Spinal cord (tissue), 10 donors: ENCODE measurements at places on chromosomes 7 and 10.

DNA sequence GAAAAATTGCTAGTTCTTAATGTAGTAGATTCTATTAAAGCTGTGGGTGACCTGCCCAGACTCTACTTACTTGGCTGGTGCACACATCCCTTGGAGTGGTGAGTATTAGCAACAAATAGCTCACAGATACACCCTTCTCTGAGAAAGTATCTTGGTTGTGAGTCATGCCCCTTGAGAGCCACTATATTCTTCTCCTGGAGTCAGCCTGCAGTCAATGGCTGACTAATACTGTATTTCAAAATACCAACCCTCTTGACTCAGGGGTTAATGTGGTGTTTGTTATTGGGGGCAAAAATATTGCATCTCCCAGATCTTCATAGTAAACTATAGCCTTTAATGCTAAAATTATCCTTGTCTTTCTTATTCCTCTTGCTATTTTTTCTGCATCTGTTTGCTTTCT, 354.9 kb downstream of the BMPER start:
- no peaks in the 10 kb centered on the region for H3K27me3 ChIP-seq
- H3K4me1 ChIP-seq: no peaks in the 10 kb centered on the region
- no peak overlapping the region for H3K4me3 ChIP-seq
- H3K27ac ChIP-seq: no peak overlapping the region
- no peak for DNase-seq
- H3K36me3 ChIP-seq: no peaks in the 10 kb centered on the region

DNA sequence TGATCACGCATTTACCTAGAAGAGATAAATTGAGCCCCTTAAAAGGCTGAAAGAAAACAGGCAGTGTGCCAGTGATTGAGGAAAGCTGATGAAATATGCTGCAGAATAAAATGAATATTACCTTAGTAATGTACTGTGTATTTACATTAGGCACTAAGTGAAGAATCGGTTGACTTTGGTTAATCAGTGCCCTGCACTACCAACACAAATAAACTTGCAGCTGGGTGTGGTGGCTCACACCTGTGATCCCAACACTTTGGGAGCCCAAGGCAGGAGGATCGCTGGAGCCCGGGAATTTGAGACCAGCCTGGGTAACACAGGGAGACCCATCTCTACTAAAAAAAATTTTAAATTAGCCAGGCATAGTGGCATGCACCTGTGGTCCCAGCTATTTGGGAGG, 148.3 kb upstream of the TCF7L2 start:
- no peaks in the 10 kb centered on the region for H3K36me3 ChIP-seq
- no peak for DNase-seq
- no peaks in the 10 kb centered on the region for H3K27me3 ChIP-seq
- H3K4me1 ChIP-seq: peaks cover 19% of the 10 kb centered on the region
- no peak overlapping the region for H3K27ac ChIP-seq

- DNase-seq: no peak
- no peaks in the 10 kb centered on the region for H3K27me3 ChIP-seq
- H3K27ac ChIP-seq: no peak overlapping the region
- H3K4me3 ChIP-seq: no peak overlapping the region
These were observed 1019.0 kb upstream of the C7orf33 start for GRCh38 chr7:147571436-147572185.

DNA sequence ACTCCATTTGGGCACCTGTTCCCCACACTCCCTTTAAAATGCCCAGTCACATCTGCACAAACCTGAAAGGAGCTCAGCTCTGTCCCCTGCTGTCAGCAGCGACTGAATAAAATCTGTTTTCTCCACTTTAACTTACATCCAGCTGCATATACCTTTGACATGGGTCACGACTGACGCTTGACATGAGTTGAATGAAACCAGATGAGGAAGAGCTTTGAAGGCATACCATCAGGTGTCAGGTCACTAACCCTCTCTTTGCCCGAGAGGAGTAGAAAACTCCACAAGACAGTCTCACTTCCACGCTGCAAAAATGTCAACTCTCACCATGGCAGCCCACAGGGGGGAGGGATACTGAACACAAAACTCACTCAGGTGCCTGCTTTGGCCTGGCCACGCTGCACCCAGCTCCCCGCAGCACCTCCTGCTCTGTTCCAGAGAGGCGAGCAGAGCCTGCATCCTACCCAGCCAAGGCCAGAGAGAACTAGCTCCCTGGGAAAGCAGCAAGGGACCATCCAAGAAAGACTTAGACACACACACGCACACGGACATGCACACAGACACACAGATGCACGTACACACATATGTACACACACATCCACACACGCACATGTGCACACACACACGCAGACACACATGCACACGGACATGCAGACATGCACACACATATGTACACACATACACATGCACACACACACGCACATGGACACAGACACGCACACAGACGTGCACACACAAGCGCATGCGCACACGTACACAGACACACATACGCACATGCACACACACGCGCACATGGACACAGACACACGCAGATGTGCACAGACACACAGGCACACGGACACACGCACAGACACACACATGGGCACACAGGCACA, 191.0 kb downstream of the MAD1L1 start:
- no peak overlapping the region for H3K4me3 ChIP-seq
- H3K27me3 ChIP-seq: no peaks in the 10 kb centered on the region
- DNase-seq: no peak
- peaks cover 44% of the 10 kb centered on the region for H3K4me1 ChIP-seq

DNA sequence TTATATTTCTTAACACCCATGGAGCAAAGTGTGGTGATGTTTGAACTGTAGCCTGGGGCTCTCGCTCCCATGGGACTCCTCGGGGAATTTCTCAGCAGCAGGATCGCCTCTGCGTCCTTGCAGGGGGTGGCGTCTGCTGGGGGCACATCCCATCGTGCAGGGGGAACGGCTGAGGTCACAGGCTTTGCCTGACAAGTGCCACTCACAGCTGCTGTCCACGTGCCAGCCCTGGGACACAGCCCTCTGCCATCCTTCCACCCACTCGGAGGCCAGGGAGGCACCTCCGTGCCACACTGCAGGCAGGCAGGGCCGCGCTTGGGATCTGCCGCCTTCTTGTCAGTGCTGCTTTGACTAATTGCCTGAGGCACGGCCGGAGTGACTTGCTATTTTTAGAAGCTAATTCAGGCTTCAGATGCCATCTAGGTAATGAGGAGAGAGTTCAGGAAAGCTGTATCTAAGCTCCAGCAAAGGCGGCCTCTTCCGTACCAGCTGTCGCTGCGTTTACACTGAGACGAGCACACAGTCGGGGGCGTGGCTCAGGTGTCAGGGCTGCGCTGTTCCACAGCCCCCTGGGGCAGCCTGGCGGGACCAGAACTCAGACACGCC, 45.7 kb downstream of the PITRM1 start:
- H3K4me3 ChIP-seq: no peak overlapping the region
- H3K27ac ChIP-seq: no peak overlapping the region
- peak; percentile 82 for DNase-seq
- H3K36me3 ChIP-seq: peaks cover 82% of the 10 kb centered on the region

- no peaks in the 10 kb centered on the region for H3K27me3 ChIP-seq
- DNase-seq: no peak
- H3K36me3 ChIP-seq: no peaks in the 10 kb centered on the region
- H3K4me3 ChIP-seq: no peak overlapping the region
- H3K4me1 ChIP-seq: no peaks in the 10 kb centered on the region
- no peak overlapping the region for H3K27ac ChIP-seq
These were observed 14.6 kb downstream of the PLAU start for GRCh38 chr10:73925539-73925938.

DNA sequence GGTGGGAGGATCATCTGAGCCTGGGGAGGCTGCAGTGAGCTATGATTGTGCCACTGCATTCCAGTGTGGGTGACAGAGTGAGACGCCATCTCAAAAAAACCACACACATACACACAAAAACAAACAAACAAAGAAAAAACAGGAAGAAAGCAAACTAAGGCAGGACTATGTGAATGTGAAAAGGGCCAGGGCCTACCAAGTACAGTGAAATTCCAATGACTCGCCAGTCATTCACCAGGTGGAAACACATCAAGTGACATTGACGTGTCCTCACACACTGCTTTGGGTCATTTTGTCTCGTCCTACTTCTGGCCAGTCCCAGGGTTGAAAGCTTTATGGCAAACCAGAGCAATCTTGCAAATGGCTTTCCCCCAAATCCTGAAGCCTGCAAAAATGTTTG, 79.9 kb downstream of the HIP1 start:
- H3K36me3 ChIP-seq: no peaks in the 10 kb centered on the region
- H3K4me1 ChIP-seq: no peaks in the 10 kb centered on the region
- no peak overlapping the region for H3K27ac ChIP-seq
- no peak overlapping the region for H3K4me3 ChIP-seq
- DNase-seq: no peak
- no peaks in the 10 kb centered on the region for H3K27me3 ChIP-seq

DNA sequence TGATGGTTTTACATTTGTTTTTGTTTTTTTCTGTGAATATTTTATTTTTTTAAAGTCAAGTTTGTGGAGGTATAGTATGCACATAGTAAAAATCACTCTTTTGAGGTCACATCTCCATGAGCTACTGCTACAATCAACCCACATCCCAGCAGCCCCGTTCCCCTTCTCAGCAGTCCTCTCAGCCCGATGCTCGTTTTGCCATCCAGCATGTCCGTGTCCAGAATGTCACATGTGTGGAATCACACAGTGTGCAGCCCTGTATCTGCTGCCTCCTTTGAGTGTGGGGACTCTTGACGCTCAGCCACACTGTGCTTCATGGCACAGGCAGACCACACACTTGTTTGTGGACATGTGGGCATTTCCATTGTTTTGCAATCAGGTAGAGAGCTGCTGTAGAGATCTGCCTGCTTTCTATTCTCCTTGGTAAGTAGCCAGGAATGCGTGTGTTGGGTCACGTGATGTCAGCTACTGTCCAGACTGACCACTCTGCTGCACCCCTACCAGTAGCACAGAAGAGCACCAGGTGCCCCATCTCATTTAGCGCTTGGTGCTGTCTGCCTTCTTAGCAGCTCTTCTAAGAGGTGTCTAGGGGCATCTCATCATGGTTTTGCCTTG, 71.6 kb upstream of the CAMK2B start:
- H3K36me3 ChIP-seq: peaks cover 20% of the 10 kb centered on the region
- H3K27me3 ChIP-seq: no peaks in the 10 kb centered on the region
- no peak overlapping the region for H3K27ac ChIP-seq
- no peak overlapping the region for H3K4me3 ChIP-seq
- peaks cover 6% of the 10 kb centered on the region for H3K4me1 ChIP-seq
- no peak for DNase-seq

GRCh38 chr7:134355927-134356326, 39.2 kb upstream of the SLC35B4 start:
- peak; percentile 54 for DNase-seq
- no peak overlapping the region for H3K4me3 ChIP-seq
- H3K27ac ChIP-seq: no peak overlapping the region
- no peaks in the 10 kb centered on the region for H3K36me3 ChIP-seq

DNA sequence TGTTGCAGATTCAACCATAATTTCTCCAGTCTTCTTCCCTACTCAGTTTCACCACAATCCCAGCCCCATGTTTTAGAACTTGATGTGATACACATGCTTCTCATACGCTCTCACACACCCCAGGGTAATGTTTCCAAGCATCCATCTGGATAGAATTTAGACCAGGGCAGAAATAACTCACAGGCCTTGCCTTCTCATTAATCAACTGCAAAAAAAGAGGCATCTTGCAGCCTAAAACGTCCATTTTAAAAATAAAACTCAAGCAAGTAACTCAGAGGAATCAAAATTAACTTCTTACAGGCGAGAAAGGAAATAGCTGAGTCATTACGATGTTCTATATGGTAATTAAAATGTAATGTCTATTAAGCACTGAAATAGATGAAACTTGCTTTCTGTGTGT, 127.2 kb upstream of the RSU1 start:
- H3K36me3 ChIP-seq: no peaks in the 10 kb centered on the region
- H3K27me3 ChIP-seq: no peaks in the 10 kb centered on the region
- no peak for DNase-seq
- H3K4me1 ChIP-seq: peaks cover 11% of the 10 kb centered on the region

GRCh38 chr7:37201003-37201875, 247.4 kb downstream of the ELMO1 start:
- H3K27ac ChIP-seq: peak overlapping the region; percentile 65
- peaks cover 4% of the 10 kb centered on the region for H3K36me3 ChIP-seq
- H3K4me3 ChIP-seq: no peak overlapping the region
- peaks cover 26% of the 10 kb centered on the region for H3K4me1 ChIP-seq

DNA sequence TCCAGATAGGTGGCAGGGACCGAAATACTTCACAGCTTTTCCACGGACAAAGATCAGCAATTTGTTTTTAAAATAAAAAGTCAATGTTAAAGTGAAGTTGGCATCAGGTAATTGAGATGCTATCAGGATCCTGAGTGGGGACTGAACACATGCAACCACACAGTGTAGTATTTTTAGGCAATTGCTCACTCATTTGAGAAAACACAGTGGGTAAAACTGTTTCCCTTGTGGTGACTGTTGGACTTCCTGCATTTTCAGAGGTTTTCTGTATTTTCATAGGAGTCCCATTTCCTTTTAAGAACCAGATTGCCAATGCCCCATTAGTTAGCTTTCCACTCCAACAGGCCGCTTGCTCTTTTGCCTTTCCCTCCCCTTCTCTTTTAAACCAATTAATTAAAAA, 159.5 kb upstream of the ZNF32 start:
- no peaks in the 10 kb centered on the region for H3K27me3 ChIP-seq
- no peaks in the 10 kb centered on the region for H3K36me3 ChIP-seq
- no peak for DNase-seq
- no peak overlapping the region for H3K27ac ChIP-seq
- H3K4me3 ChIP-seq: no peak overlapping the region

DNA sequence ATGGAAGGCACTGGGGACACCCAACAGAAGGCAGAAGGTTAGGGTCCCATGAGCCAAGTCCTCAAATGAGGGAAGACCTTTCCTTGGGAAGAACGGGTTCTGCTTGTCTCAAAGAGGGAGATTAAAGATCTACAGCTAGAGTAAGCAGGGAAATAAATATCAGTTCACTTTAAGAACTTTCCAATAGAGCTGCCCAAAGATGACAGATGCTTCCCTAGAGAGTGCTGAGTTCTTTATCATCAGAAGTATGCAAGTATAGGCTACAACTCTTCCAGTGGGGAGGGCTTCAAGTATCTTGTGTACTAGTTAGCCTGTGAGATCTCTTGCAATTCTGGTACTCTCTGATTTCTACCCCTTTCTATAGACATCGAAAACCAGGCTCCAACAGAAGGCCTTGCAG, 39.4 kb downstream of the EMX2 start:
- H3K4me3 ChIP-seq: no peak overlapping the region
- H3K36me3 ChIP-seq: no peaks in the 10 kb centered on the region
- DNase-seq: no peak
- H3K4me1 ChIP-seq: no peaks in the 10 kb centered on the region
- H3K27ac ChIP-seq: no peak overlapping the region
